EH (cell line): ENCODE measurements at places on chromosomes 2 and 18.
A peak's percentile ranks its signal among the peaks of the same experiment; 100 is the strongest.

GRCh38 chr2:209938906-209939305 lies 63.5 kb upstream of the RPE start:
- no peak for DNase-seq

GRCh38 chr2:45691171-45691999 lies 39.9 kb downstream of the PRKCE start:
- no peak for DNase-seq

- DNase-seq: peak; percentile 50
Measured at GRCh38 chr2:73070643-73071359, 711 bp downstream of the SFXN5 start.

DNA sequence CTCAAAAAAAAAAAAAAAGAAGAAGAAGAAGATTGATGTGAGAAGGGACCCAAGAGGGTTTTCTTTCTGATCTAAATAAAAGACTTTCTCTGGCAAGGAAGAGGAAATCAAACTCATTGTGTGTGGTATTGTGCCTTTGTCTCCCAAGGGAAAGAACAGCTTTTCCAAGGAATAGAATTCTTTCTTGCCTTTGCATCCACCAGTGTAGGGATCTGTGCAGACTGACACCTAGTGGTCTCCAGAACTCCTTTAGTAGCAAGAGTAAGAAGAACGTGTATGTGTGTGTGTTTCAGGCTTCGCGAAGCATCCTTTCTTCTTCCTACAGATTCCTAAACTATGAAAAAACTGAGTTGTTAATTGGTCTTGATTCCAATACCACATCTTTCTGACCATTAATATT lies 33.5 kb upstream of the CRIM1 start:
- peak; percentile 61 for DNase-seq

DNA sequence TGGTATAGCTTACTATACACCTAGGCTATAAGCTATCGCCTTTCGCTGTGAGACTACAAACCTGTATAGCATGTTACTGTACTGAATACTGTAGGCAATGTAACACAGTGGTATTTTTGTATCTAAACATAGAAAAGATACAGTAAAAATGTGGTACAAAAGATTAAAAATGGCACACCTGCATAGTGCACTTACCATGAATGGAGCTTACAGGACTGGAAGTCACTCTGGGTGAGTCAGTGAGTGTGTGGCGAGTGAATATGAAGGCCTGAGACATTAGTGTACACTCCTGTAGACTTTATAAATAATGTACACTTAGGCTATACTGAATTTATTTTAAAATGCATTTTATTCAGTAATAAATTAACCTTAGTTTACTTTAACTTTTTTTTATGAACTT lies 258.2 kb upstream of the SP5 start:
- DNase-seq: no peak

- no peak for DNase-seq
Measured at GRCh38 chr2:34979148-34979547, 1376.4 kb upstream of the CRIM1 start.

DNA sequence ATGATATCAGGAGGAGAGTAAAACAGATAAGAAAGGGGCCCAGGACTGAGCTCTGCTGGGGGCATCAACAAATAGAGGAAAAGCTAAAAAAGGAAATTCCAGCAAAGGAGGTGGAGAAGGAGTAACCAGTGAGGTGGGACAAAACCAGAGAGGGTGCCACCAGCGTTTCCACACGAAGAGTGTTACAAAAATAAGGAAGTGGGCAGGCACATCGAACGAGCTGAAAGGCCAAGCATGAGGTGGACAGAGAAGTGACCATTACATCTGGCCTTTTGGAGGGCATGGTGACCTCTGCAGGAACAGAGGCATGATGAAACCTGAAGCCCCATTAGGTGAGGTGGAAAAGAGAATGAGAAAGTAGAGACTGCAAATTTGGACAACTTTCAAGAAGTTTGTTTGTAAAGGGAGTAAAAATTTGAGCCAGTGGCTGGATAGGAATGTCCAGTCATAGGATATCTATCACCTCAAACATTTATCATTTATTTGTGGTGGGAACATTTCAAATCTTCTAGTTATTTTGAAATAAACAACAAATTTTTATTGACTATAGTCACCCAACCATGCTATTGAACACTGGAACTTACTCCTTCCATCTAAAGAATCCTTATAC lies 18.4 kb upstream of the VIT start:
- DNase-seq: peak; percentile 63

GRCh38 chr18:2994020-2994589 lies 18.8 kb downstream of the LPIN2 start:
- DNase-seq: no peak

- no peak for DNase-seq
Measured at GRCh38 chr2:126050991-126051736, 604.8 kb upstream of the GYPC start.

- no peak for DNase-seq
Measured at GRCh38 chr18:78679613-78680260, 299.9 kb upstream of the SALL3 start.

DNA sequence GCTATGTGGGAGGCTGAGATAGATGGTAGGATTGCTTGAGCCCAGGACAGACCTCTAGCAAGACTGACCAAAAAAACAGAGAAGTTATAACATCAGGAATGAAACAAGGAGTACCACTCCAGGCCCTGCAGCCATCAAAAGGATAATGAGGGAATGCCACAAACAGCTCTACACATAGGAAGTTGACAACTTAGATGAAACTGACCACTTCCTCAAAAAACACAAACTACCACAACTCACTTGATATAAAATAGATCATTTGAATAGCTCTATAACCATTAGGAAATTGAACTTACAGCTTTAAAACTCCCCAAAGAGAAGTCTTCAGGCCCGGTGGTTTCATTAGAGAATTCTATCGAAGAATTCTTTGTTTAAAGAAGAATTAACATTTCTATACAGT lies 12.9 kb upstream of the ESPNL start:
- no peak for DNase-seq

DNA sequence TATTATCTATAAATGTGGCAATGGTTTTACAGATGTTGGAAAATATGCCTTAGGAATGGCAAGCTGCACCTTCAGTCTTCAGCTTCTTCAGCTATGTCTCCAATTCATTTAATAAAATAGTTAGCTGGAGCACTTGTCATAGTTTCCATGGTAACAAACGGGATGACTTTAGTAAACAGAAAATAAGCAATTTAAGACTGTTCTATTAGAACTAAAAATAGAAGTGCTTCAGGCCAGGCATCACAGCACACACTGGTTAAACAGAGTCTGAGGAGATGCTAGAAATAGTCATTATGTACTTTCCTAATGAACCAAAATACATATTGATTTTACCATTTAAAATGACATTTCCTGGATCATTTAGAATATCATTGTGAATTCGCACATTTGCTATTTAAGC lies 195.0 kb downstream of the GCA start:
- no peak for DNase-seq

GRCh38 chr2:202963712-202964111 lies 51.0 kb upstream of the NBEAL1 start:
- DNase-seq: no peak

- peak; percentile 61 for DNase-seq
Measured at GRCh38 chr18:35143622-35144596, 96.9 kb upstream of the ZNF397 start.

DNA sequence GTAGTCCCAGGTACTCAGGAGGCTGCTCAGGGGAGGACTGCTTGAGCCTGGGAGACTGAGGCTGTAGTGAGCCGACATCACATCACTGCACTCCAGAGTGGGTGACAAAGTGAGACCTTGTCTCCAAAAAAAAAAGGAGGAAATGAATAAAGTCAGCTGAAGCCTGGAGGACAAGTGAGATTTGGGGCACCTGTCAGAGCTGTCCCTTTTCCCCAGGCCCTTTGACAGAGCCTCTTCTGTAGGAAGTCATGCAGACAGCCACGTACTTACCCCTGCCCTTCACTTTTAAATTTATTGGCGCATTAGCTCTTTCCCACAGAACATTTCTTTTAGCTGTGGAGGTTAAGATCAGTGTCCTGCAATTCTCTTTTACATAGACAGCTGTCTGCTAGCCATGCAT lies 151.0 kb upstream of the DNMT3A start:
- no peak for DNase-seq

DNA sequence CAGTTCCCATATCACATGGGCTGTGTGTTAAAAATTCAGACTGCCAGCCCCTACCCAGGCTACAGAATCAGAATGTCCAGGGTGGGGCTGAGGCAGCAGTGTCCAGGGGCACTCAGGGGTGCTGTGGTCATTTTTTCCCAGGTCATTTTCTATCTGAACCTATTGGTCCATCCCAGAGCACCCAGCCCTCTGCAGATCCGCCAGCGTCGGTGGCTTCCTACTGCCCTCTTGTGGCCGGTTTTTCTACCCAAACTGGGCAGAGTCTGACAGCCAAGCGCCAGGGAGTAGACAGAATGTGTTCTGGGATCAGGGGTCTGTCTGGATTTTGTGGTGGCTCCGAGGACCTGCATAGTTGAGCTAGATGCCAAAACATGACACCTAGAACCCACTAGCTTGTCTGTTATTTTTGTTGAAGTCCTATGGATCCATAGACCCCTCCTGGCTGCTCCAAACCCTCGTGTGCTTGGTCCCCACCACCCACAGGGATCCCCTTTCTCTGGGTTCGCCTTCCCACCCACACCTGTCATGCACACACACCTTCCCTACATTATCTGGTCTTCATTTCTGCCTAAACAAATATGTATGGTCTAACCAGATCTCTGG lies 34.1 kb upstream of the RMDN2 start:
- DNase-seq: peak; percentile 76

GRCh38 chr2:171307560-171307959 lies 126.2 kb downstream of the METTL8 start:
- no peak for DNase-seq

DNA sequence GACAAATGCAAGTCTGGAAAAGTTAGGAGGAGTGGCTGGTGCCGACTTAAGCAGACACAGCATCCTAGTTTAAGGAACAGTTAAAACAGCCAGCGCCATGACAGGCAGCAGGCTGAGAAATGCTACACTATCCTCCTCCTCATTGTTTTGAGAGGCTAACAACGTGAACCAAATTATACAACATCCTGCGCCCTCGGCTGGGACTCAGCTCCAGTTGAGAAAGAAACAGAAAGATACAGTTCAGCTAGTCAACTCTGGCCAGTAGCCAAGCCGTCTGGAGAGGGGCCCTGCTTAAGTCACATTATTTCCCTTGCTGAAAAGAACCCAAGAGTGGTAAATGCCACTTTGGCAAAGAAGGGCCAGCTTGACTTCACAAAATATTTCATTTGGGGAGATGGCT lies 90.2 kb downstream of the BCL11A start:
- DNase-seq: peak; percentile 44

- peak; percentile 33 for DNase-seq
Measured at GRCh38 chr2:66477135-66477842, 42.4 kb downstream of the MEIS1 start.

DNA sequence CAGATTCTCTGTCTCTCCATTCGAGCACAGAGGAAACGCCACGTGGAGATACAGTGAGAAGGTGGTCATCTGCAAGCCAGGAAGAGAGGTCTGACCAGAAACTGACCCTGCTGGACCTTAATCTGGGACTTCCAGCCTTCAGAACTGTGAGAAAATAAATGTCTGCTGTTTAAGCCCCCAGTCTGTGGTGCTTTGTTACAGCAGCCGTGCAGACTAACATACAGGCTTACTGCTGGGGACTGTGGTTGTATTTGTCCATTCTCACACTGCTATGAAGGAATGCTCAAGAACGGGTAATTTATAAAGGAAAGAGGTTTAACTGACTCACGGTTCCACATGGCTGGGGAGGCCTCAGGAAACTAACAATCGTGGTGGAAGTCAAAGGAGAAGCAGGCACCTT lies 432.7 kb downstream of the IRS1 start:
- DNase-seq: no peak

GRCh38 chr2:240814946-240815760 lies 4.9 kb downstream of the KIF1A start:
- no peak for DNase-seq

DNA sequence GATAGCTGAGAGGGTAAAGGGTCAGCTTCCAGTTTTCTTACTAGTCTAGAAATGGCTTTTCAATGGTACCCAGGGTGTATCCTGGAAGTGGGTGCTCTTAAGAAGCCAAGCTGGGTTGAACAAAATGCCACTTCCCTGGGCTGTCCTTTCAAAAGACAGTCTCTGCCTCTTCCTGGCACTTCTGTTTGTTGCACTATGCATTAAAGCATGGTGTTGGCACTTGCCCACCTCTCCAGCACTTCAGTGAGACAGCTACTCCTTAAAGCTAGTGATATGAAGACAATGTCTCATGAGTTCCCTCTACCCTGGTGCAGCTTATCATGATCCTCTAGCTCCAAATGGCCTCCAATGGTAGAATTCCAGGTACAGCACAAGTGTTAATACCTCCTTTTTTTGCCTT lies 74.3 kb upstream of the IGFBP5 start:
- DNase-seq: no peak

DNA sequence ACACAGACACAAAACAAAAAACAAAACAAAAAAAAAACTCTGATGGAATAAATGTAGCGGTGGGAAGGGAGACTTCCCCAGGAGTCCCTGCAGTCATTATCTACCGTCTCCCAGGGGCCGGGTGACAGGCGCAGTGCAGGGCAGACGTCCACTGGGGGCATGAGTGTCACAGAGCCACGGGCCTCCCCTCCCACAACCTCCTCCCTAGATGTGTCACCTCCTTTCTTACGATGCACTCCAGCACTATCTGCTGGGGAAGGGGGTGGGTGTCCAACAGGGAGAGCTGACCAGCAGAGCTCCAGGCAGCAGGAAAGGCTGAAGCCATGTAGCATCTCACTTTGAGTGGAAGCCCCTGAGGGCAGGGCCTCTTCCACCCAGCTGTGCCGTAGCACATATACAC lies 84.5 kb downstream of the LONRF2 start:
- peak; percentile 13 for DNase-seq

- DNase-seq: peak; percentile 94
Measured at GRCh38 chr2:240916571-240917008, 10.5 kb downstream of the CROCC2 start.

- peak; percentile 14 for DNase-seq
Measured at GRCh38 chr2:207926989-207927300, 98.4 kb downstream of the PLEKHM3 start.

- DNase-seq: peak; percentile 80
Measured at GRCh38 chr2:111946294-111947114, 48.1 kb downstream of the MERTK start.

DNA sequence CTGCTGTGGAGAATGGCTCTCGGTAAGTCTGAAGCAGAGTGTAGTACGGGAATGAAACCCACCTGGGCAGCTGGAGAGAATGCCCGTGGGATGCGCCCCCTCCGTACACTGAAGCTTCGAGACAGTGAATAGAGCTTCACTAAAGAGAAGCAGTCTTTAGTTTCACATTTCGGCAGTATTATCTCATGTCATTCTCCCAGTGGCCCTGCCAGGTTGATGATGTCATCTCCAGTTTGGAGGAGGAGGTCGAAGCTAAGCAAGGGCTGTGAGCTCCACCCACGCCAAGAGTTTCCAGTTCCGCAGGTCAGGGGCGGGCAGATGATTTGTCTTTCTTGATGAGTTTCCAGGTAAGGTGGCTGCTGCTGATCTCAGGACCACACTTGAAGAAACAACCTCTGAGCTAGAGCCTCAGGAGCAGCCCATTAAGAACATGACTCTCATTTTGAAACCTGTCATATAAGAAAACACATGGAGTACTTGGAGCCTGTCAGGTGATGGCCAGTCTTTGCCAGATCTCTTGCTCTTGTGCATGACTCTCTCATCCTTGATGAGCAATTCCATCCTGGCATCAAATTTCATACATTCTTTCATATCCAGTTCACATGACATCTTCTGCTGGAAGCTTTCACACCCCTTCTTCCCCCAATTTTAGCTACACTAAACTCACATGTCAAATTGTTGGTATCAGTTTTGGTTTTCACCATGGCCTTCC lies 475.0 kb downstream of the RNF144A start:
- no peak for DNase-seq
